ENCODE measurements at places on chromosomes 7 and 10.
A peak's percentile ranks its signal among the peaks of the same experiment; 100 is the strongest.

DNA sequence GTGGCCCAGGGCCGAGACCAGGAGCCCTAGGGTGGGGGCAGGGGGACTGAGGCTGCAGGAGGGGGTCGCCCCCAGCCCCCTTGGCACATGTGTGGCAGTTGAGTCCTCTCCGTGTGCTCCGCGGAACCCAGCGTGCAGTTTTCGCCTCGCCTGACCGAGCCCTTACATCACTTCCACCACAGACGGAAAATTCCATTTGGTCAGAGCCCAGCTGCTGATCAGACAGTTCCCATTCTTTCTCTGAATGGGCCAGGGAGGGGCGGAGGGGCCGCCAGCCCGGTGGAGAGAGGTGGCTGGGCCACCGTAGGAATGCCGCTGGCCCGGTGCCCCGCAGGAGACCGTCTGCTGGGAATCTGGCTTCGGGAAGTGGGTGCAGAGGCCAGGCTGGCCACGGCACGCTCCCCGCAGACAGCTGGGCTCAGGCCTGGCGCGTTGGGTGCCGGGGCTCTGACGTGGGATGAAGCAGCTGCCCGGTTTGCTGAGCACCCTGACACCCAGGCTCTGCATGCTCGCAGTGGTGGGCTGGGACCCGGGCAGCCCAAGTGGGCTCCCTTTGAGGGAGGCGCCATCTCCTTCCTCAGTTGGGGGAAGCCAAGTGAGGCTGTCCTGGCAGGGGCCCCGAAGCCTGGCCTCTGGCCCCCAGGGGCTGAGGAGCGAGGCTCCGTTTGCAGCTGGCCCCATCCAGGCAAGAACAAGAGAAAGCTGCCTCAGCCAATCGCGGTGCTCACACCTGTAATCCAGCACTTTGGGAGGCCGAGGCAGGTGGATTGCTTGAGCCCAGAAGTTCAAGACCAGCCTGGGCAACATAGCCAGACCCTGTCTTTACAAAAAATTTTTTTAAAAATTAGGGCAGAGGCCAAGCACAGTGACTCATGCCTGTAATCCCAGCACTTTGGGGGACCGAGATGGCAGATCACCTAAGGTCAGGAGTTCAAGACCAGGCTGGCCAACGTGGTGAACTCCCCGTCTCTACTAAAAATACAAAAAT is 9.9 kb downstream of the TTYH3 start:
- DNase-seq: no peak

GRCh38 chr7:128036226-128036940 is 5.1 kb upstream of the LRRC4 start:
- no peak for DNase-seq

DNA sequence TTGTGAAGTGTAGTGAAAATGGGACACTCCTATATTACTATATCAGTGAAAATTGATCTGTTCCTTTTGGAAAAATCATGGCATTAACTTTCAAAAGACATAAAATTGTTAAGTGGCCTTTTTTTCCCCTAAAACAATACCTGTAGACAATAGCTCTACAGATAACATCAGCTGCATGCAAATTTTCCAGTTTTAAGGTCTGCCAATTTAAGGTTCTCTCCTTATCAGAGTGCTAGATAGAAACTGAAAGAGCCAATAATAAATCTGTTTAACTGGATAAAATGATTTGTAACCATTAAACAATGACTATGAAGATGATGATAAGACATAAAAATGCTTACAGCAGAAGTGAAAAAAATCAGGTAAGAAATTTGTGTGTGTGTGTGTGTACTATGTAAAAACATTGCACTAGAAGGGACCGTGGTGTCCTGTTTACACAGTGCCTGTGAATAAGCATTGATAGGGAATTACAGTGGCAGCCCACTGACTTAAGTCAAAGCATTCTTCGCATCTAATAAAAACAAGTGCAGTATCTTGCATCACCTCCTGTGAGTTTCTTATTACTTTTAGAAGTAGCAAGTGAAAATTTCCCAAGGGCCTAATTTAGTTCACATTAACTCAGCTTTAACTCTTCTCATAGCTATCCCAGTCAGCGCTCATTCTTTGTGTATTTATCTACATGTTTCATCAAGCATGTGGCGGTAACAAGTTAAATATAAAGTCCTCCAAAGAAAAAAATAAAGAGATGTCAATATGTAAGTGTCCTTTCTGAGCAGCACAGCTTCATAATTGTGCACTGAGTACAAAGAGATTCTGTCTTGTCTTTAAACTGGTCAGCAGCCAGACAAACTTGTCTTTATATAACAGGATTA is 261.9 kb downstream of the ARL4A start:
- DNase-seq: no peak

GRCh38 chr10:33265621-33266020 is 68.8 kb downstream of the NRP1 start:
- peak; percentile 41 for DNase-seq
